Posterior vena cava (tissue), 2 donors: ENCODE measurements at places on chromosomes 16 and 17. TPM values are rescaled to one million over a fixed set of nuclear protein-coding genes. Genes with fewer than 3 reads are reported as not detected.

Gene SOST
- not detected for total RNA-seq

Gene IL34
- 4.3 TPM for total RNA-seq

Gene RHOT1
- 45.6 TPM for total RNA-seq

Gene TBC1D3D
- total RNA-seq = 0.95 TPM

Gene HLF
- 6.6 TPM for total RNA-seq

Gene RMI2
- 0.67 TPM for total RNA-seq

Gene ABI3
- total RNA-seq = 10.6 TPM

Gene AIPL1
- total RNA-seq = not detected

Gene NPIPA7
- total RNA-seq = 15.9 TPM

Gene HID1
- total RNA-seq = 13.0 TPM

Gene PPL
- 23.8 TPM for total RNA-seq

Gene GGA2
- total RNA-seq = 42.0 TPM

Gene VTN
- 1.8 TPM for total RNA-seq

Gene HSD17B1
- 1.2 TPM for total RNA-seq

Gene KRTAP2-3
- total RNA-seq = not detected

Gene CARHSP1
- total RNA-seq = 44.0 TPM

Gene ABCA6
- total RNA-seq = 49.4 TPM

Gene TP53TG3
- not detected for total RNA-seq

Gene ZG16
- not detected for total RNA-seq

Gene CDH11
- 92.2 TPM for total RNA-seq

Gene ANKRD13B
- total RNA-seq = 11.5 TPM

Gene C16orf96
- total RNA-seq = 0.09 TPM

Gene FBXO31
- total RNA-seq = 58.5 TPM
